ENCODE measurements at places on chromosomes 1 and 21. TPM values are rescaled to one million over a fixed set of nuclear protein-coding genes. Genes with fewer than 3 reads are reported as not detected.

- peak; percentile 49 for DNase-seq
Observed at GRCh38 chr1:19313961-19314882, 2.1 kb downstream of the SLC66A1 start.

DNA sequence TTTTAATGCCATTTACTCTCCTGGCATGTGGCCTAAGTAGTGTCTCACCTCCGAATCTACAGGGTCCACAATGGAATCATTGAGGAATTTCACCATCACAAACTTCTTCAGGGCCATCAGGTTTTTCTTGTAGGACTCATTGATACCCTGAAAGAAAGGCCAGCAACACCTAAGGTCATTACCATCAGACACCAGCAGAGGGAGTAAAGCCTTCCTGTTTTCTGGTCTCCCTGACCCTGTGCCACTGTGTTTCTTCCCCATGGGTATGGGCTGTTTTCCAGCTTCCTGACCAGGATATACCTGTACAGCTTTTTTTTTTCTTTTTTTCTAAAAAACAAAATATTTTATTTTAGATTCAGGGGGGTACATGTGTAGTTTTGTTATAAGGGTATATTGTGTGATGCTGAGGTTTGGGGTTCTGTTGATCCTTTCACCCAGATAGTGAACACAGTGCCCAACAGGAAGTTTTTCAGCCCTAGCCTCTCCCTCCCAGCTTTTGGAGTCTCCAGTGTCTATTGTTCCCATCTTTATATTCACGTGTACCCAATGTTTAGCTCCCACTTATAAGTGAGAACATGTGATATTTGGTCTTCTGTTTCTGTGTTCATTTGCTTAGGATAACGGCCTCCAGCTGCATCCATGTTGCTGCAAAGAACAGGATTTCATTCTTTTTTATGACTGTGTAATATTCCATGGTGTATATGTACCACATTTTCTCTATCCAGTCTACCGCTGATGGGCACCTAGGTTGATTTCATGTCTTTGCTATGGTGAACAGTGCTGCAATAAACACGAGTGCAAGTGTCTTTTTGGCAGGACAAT, 18.3 kb downstream of the PPT1 start:
- peak; percentile 42 for DNase-seq

DNA sequence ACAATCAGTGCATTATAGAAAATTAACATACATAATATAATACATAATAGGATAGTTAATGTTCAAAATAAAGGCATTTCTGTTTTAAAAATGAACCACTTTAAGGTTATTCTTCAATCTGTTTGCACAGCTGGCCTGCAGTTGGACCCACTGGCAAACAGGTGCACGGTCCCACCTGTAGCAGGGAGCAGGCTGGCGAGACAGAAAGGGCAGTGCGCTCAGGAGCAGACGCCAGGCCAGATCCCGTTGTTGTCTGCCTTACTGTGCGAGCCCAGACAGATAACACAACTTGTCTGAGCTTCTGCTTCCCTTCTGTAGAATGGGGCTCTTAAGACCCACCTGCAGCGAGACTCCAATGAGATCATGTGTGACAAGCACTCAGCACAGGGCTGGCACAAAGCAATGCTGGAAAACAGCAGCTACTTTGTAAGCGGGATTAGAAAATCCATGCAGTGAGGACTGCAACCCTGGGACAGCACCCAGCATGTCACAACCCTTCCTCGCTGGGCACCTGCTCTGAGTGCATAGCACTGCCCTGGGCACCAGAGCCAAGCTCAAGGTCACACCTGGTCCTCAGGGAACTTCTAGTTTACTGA, 33.5 kb downstream of the VPS26C start:
- DNase-seq, result no peak

- no peak for DNase-seq
Observed at GRCh38 chr1:246435421-246436041, 71.5 kb downstream of the SMYD3 start.

UBXN11 gene
- polyA plus RNA-seq, result 48.0 TPM

IL10RB gene
- polyA plus RNA-seq, result 61.9 TPM
